NCI-H2081 treated with DMSO at 0.1 percent for 48 hours (cell line): ENCODE measurements at places on chromosomes 7 and 10.

DNA sequence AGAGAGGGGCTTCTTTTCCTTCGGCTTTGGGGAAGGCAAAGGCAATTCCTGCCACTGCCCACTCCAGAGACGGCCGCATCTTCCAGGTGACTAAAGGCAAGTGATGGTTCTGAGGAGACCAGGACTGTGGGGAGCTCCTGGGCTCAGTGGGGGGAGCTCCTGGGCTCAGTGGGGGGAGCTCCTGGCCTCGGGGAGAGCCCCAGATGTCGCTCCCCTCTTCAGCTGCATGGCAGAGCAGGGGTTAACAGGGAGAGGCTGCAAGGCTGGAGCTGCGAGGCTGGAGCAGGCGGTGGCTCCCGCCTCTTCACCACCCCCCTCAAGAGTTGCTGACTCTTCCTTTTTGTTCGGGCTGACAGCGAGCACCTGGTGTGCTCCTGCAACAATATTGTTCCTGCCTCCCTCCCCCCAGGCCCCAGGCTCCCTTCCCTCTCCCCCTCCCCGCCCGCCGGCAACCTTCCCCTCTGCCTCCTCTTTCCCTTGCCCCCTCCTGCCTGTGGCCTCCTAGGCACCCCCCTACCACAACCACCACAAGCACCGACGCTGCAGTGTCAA lies 56.3 kb upstream of the LBX1 start:
- peak; percentile 5 for DNase-seq

DNA sequence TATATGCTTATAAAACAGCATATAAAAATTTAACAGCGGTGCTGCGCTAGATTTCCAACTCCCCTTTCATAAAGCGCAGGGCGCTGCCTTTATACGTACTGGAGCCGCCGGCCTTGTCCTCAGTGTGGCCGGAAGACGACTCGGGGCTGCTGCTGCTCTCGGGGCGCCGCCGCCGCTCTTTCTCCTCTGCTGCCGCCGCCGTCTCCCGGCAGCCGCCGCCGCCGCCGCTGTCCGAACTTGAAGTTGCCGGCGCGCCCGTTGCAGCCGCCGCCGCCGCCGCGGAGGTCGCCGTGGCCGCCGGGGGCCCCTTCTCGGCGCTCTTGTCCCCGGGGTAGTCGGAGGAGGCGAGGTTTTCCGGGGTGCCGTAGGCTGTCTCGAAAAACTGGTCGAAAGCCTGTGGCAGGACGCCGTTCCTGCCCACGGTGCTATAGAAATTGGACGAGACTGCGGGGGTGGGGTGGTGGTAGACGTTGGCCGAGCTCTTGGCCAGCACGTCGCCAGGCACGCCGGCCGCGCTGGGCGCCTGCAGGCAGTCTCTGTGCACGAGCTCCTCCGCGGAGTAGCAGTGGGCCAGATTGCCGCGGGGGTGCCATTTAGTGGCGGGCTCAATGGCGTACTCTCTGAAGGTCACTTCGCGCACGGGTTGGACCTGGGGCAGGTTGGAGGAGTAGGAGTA lies 557 bp downstream of the HOXA11 start:
- no peak for DNase-seq

DNA sequence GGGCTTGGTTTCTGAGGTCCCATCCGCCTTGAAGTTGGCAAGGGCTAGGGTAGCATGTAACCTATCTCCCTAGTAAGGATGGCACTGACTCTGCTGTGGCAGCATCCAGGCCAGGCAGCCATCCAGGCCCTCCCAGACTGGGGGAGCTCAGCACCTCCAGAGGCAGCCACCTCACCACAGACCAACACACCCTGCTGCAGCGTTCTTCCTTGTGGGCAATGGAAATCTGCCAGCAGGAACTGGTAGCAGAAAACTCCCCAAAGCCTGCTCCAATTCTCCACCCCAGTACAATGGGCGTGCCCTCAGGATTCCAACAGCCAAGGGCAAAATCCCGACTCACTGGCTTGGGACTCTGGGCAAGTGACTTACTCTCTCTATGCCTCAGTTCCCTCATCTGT lies 27.5 kb downstream of the DLG5 start:
- no peak for DNase-seq

GRCh38 chr10:21737106-21737505 lies 203.1 kb downstream of the MLLT10 start:
- DNase-seq = no peak

DNA sequence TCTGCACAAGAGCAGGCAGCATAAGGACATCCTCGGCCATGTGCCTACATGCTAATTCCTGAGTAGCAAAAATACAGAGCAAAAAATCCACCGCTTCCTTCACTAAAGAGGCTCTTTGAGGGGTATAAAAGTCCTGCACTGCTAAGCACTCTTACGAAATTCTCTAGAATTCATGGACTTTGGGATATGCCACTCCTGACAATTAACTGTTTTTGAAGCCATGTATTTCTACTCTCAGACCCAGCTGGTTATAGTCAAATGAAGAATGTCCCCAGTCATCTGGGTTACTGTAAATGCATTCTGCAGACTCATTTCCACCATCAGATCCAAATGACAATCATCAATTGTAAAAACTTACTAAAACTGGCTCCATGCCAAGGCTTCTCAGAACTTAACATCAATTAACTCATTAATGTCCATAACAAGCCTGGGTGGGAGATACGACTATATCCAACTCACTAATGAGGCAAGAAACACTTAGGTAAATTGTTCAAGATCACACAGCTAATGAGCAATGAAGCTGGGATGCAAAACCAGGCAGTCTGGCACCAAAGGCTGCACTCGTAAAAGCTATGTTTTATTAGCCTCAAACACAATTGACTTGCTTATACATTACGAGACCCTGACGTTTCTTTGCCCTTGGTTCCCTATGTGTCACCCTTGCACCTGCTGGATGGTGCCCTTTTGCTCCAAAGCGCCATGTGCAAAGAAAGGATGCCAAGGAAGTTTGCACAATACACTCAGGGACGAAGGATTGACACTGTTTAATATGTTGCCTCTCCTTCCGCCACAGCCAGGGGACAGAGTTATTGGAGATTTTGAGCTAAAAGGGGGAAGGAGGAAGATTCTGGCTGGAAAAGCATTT lies 250.4 kb downstream of the ELMO1 start:
- DNase-seq = no peak

DNA sequence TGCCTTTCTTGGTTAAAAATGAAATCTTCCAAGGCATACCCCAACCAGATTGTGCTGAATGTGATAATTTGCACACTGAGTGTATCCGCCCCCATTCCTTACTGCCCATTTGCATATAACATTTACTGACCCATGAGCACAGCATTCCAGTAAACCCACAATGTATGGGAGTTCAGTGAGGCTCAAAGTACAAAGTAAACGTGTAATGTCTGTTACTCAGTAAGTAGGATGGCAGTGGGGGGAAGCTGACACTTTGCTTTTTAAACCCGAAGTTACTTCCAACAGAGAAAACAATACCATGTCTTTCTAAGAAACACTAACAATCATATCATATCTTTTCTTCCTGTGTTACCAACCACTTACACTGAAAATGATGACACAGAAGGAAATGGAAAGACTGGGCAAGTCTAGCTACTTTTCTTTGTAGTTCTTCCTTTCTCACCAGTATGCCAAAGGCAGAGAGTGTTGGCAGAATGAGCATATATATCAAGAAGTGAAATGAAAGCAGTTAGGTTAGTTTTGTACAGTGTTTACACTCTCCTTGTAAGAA lies 27.1 kb upstream of the SOSTDC1 start:
- no peak for DNase-seq

GRCh38 chr7:123755338-123755737 lies 6.5 kb upstream of the WASL start:
- no peak for DNase-seq

GRCh38 chr7:105278973-105279687 lies 109.6 kb downstream of the SRPK2 start:
- DNase-seq = no peak

DNA sequence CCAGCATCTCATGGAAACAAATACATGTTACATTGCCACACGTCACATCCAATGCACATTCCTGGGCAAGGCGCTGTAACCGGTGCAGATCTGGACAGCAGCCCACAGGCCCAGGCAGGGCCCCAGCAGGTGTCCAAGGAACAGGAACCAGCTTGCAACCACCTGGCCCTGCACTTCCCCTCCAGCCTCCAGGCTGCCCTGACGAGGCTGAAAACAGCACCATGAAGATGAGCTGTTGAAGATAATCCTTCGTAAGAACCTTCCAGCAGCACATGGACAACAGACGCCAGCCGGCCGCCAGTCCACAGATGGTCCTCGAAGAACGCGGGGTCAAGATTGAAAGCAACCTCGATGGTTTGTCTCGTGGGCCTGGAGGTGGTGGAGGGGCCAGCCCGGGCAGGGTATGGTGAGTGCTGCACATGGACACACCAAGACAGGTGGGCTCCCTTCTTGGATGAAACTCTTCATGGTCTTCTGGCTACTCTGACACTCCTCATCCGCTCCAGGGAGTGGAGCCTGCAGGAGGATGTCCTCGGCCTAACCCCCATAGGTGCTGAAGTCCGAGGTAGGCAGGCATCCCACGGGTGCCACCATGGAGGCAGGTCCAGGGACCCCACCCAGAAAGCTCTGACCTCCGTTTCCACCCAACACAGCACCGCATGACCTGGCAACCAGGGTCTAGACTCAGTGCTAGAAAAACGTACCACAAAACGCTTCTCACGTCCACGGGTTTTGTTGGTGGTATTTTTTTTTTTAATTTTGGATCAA lies 22.9 kb downstream of the PDGFA start:
- no peak for DNase-seq

- no peak for DNase-seq
These were observed 28.5 kb upstream of the TRIM24 start for GRCh38 chr7:138431517-138431916.

DNA sequence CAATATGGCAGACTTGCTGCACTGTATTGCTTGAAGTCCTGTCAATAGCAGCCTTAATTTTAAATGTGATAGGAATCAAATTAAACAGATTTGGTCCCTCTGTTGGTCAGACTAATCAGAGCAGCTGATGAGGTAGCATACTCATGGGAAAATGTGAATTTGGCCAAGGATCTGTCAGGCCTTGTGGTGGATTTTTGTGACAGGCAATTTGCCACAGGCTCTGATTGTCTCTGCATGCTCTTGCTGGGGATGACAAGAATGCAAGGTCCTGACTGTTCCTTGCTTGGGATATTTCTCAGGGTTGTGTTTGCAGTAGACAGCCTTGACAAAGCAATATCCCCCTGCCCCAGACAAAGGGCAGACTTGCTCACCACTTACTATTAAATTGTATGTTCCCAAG lies 41.5 kb upstream of the GARS1 start:
- DNase-seq = no peak

DNA sequence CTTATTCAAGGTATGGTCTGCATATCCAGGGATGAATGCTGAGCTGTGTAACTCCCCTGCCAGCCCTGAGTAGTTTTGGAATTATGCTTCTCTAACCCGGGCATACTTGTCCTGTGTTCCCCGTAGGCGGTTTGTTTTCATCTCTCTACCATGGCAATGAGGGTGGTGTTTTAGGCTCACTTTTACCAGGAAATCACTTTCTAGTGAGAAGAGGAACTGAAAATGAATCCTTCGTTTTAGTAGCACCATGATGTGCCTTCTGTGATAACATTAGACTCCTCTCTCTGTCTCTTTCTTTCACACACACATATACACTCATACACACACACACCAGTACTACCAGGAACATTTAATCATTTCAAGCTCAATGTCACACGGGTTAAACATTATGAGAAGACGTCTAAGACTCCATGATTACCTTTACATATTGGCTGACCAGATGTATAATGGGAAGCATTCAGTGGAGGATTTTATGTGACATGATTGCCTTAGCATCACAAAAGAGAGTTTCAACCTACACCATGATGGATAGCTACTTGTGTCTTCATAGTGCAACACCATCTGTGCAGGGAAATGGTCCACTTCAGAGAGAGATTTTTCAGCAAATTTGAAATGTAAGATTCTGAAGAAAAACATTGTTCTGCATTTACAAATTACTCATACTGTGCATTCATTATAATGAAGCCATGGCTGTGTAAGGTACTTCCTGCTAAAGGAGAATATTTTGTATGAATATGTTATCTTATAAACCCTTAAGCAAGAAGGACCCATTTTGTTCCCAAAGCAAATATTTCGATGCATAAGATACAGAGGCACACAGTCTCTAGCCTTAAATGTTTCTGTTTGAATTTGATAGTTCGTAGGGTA lies 31.0 kb upstream of the PFKP start:
- DNase-seq = no peak

GRCh38 chr10:97083228-97083829 lies 102.4 kb downstream of the SLIT1 start:
- no peak for DNase-seq
